ENCODE measurements at places on chromosomes 4 and X. TPM values are rescaled to one million over a fixed set of nuclear protein-coding genes. Genes with fewer than 3 reads are reported as not detected.

Gene GYPA
- total RNA-seq = not detected

Gene MAGEA3
- not detected for total RNA-seq

Gene POU3F4
- not detected for total RNA-seq

Gene ZNF185
- total RNA-seq = 0.95 TPM

Gene SNCA
- not detected for total RNA-seq

Gene CFAP299
- total RNA-seq = not detected

Gene SCRG1
- total RNA-seq = not detected

Gene IGSF1
- total RNA-seq = not detected

Gene ITM2A
- total RNA-seq = 102 TPM

Gene MTNR1A
- not detected for total RNA-seq

Gene KLHL13
- 0.42 TPM for total RNA-seq

Gene HTN3
- total RNA-seq = not detected

Gene CCSER1
- total RNA-seq = not detected

Gene DOCK11
- 46.5 TPM for total RNA-seq
